ENCODE measurements at places on chromosomes 1 and 21.
A peak's percentile ranks its signal among the peaks of the same experiment; 100 is the strongest.

DNA sequence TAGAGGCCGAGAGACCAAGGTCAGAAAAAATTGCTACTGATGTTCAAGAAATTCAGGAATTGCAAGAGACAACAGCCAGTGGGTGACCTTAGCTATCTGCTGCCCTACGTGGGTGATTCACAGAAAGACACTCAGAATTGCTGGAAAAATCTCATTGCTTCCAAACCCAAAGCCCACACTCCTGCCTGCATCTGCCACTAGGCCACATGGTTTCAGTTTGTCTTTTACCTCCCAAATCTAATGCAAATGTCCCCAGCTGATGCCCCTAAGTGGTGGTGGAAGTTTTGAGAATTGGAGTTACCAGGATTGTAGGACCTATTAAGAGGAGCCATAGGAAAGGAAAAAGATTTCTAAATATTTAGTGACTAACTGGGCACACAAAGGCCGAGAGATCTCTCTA lies 341.5 kb upstream of the CHRM3 start:
- no peak for DNase-seq

GRCh38 chr1:1079408-1080121 lies 5.5 kb upstream of the RNF223 start:
- peak; percentile 58 for DNase-seq

DNA sequence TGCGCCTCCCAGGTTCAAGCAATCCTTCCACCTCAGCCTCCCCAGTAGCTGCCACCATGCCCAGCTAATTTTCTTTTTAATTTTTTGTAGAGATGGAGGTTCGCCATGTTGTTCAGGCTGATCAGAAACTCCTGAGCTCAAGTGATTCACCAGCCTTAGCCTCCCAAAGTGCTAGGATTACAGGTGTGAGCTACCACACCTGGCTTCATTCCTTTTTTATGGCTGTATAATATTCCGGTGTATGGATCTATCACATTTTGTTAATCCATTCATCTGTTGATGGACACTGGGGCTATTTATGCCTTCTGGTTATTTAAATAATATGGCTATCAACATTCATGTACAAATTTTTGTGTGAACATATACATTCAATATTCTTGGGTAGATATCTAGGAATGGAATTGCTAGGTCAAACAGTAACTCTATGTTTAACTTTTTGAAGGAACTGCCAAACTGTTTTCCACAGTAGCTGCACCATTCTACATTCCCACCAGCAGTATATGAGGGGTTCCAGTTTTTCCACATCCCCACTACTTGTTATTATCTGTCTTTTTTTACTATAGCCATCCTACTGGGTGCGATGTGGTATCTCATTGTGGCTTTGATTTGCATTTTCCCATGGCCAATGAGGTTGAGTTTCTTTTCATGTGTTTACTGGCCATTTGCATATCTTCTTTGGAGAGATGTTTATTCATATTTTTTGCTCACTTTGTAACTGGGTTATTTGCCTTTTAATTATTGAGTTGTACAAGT lies 11.0 kb downstream of the SLC27A3 start:
- no peak for DNase-seq

- no peak for DNase-seq
These were observed 79.0 kb upstream of the B3GALT5 start for GRCh38 chr21:39533545-39534380.

DNA sequence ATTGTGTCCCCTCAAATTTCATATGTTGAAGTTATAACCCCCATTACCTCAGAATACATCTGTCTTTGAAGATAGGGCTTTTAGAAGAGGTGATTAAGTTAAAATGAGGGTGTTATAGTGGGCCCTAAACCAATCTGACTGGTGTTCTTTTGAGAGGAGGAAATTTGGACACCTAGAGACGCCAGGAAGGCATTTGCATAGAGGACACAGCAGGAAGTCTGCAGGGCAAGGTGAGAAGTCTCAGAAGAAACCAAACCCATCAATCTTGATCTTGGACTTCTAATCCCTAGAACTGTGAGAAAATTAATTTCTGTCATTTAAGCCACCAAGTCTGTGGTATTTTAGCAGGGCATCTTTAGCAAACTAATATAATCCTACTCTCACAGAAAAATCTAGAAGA lies 13.0 kb downstream of the GOLPH3L start:
- DNase-seq = no peak

DNA sequence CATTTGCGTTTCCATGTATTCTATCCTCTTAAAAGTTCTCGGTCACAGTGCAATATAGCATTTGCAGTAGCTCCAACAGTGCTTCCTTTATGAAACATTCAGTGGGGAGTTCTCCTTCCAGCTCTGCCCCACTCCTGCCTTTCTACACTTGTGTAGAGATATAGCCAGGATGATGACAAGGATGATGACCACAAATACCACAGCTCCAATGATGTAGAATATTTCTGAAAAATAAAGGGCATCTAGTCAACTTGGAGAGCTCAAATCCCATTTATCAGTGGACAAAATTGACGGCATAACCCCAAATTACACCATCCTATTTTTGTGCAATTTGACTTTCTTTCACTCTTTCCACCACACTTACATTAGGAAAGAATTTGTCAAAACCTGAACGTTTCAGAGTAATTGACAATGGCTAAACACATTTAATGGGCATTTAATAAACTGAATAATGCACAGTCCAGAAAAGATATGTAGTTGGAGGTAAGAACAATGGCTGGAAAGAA lies 11.1 kb downstream of the F3 start:
- no peak for DNase-seq

DNA sequence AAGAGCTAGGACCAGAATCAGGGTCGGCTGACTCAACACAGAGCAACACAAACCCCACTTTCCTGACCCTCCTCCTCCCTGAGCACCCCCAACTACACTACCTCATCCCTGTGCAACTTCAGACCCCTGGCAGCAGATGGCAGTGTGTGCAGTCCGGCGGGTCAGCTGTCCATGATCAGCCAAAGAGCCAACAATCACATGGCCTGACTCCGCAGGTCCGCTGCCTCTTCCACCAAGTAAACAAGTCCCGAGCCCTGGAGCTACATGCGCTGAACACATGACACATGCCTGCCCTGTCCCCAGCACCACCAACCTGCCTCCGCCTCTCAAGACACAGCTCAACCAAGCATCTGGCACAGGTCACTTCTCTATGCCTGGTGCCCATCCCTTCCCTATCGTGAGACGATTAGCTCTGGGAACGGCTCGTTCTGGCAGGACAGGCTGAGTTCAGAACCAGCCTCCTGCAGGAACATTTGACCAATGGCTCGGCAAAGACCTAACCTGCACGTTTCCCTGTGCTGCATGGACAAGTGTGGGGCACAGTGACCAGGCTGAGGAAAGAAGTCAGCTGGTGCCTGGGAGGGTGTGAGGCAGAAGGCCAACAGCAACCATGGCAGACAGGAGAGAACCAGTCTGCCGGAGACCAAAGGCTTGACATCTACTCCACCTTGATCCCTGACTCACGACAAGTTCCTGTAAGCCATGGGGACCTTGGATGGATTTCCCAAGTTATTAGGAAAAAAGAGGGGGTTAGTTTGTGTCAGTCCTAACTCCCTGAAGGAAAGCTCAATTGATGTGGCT lies 60.3 kb downstream of the CD46 start:
- peak; percentile 75 for DNase-seq

- peak; percentile 52 for DNase-seq
These were observed 21.0 kb upstream of the ARTN start for GRCh38 chr1:43912607-43913006.

GRCh38 chr21:36395353-36396111 lies 10.3 kb downstream of the CHAF1B start:
- no peak for DNase-seq

- peak; percentile 41 for DNase-seq
These were observed 3.2 kb downstream of the SLC25A33 start for GRCh38 chr1:9542430-9542829.

GRCh38 chr1:68085752-68086151 lies 35.3 kb upstream of the DIRAS3 start:
- DNase-seq = no peak

DNA sequence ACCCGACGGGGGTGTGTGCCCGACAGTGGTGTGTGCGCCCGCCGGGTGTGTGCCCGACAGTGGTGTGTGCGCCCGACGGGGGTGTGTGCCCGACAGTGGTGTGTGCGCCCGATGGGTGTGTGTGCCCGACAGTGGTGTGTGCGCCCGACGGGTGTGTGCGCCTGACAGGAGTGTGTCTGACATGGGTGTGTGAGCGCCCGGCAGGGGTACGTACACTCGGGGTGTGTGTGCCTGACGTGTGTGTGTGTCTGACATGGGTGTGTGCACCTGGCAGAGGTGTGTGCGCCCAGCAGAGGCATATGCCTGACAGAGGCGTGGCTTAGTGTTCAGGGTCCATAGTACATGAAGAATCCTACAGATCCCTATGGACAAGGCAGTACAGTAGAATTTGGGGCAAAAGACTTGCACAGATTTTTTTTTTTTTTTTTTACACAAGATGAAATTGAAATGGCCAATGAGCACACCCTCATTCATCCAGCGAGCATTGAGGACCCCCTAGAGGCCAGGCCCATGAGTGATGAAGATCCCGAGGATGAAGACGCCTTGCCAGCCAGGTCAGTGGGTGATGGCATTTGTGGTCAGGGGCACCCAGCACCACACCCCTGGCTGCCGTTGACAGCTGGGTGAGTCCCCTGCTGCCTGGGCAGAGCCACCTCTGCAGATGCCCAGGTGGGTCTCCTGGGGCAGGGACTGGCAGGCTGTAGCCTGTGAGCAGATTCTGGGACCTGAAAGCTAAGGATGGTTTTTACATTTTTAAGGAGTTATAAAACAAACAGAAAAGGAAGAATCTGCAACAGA lies 60.1 kb downstream of the ADARB1 start:
- DNase-seq = no peak

- DNase-seq = peak; percentile 87
These were observed 24.8 kb upstream of the ACBD6 start for GRCh38 chr1:180527101-180527669.

DNA sequence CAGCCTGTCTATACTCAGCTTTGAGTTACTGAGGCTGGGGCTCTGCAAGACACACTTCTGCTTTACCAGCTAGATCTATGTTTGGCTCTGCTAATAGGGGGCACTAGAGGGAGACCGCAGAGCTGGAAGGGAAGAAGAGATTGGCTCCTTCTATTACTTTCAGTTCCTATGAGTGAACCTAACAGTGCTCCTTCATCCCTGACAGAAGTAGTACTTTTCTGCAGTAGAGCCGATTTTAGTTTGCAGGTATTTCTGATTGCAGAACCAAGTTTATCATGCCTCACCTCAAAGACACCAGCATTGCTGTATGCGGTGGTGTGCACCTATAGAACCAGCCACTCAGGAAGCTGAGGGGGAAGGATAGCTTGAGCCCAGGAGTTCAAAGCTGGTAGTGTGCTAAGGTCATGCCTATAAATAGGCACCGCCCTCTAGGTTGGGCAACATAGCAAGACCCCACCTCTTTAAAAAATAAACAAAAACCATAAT lies 5.7 kb upstream of the ZDHHC18 start:
- DNase-seq = no peak

DNA sequence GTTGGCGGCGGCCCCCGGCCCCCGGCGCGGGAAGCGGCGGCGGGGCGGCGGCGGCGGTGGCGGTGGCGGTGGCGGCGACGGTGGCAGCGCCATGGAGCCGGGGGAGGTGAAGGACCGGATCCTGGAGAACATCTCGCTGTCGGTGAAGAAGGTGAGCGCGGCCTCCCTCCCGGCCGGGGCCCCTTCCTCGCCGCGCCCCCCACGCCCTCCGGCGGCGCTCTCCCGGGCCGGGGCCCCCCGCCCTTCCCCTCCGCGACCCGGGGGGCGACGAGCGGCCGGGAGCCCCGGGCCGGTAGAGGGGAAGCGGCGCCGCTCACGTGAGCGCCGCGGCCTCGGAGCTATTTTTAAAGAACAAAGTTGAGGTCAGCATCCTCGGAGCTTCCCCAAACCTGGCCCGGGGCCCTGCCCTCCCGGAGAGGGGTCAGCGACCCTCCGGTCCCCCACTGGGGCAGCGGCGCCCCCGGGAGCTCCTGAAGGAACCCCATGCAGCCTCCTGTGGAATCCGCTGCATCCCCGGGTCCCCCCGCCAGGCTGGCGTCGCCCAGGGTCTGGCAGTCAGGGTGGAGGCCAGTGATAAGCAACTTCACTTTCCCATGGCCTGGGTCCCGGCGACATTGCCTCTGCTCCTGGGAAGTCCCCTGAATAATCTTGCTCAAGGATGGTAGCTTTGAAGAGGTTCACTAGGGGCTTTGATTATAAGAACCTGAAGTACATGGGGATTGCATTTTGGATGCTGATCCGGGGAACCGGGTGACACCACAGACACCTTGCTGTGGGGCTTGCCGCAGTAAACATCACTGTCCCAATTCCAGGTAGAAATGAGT lies 560 bp downstream of the PLEKHM2 start:
- peak; percentile 37 for DNase-seq

DNA sequence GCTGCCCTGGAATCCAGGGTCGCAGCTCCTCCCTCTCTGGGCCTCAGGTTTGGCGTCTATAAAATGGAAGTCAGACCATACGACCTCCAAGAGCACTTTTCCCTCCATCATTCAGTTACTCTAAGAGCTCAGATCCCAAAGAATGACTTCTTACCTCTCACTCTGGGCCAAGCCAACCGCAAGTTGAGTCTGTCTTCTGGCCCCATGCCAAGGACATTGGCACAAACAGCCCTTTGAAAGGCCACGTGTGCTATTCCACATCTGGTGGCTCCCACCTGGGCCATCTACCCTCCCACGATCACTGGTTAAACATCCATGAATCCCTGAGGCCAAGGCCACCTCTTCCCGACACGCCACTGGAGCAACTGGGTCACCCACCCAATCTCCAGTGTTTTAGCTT lies 12.4 kb downstream of the SLC2A7 start:
- no peak for DNase-seq

DNA sequence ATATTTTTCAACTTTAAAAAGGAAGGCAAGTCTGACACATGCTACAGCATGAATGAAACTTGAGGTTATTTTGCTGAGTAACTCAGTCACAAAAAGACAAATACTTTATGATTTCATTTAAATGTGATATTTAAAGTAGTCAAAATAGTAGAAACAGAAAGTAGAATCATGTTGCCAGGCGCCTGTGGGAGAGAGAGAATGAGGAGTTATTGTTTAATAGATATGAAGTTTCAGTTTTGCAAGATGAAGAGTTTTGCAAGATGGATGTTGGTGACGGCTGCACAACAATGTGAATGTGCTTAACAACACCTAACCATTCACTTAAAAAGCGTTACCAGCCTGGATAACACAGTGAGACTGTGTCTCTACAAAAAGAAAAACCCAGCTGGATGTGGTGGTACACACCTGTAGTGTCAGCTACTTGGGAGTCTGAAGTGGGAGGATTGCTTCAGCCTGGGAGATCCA lies 20.7 kb upstream of the ATP1A1 start:
- no peak for DNase-seq

DNA sequence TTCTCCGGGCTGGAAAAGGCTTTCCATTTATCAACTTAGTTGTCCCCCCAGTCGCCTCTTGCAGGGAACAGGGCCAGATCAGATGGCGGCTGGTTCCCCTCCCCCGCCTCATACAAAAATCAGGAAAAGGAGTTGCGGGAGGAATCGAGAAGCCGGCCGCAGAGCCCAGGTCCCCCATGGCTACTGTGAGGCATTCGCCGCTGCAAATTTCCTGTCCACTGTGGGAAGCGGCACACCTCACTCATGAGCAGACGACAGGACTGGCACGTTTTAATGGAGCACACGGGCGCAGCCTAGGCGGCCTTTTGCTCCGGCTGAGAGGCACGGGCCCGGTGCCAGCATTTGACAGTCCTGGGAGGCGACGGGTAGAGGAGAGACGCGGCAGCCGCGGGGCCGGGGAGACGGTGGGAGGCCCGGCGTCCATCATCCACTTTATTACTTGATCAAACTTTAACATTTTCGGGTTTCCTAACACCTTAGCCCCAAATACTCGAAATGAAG lies 1.1 kb downstream of the GNG4 start:
- no peak for DNase-seq
